ENCODE measurements at places on chromosomes 7 and 10. TPM values are rescaled to one million over a fixed set of nuclear protein-coding genes. Genes with fewer than 3 reads are reported as not detected.

CLRN3 gene
- polyA plus RNA-seq: not detected

ZNF138 gene
- polyA plus RNA-seq: 3.2 TPM

- DNase-seq: no peak
These were observed 1257.8 kb upstream of the SORCS1 start for GRCh38 chr10:108422286-108422685.

- DNase-seq: no peak
These were observed 10.0 kb upstream of the TLX1 start for GRCh38 chr10:101120884-101121653.

DNA sequence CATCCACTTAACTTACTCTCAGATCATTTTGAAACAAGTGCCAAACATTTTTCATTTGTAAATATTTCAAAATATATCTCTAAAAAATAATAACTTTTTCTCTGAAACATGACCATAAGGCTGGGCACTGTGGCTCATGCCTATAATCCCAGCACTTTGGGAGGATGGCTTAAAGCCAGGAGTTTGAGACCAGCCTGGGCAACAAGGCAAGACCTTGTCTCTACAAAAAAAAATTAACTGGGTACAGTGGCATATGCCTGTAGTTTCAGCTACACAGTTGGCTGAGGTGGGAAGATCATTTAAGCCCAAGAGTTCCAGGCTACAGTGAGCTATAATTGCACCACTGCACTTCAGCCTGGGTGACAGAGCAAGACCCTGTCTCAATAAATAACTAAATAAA lies 36.4 kb downstream of the USP54 start:
- no peak for DNase-seq
